Stimulated activated memory B cell treated with anti-CD40 and anti-IgM and Interleukin-4, amounts not matched to agents 10 μg/mL and 1 μg/mL and 100 μg/mL, for 72 hours (primary cell): ENCODE measurements at places on chromosomes 6 and 20.
A peak's percentile ranks its signal among the peaks of the same experiment; 100 is the strongest.

GRCh38 chr6:131768964-131769363, 38.9 kb upstream of the ENPP1 start:
- ATAC-seq, result no peak
- peaks cover 5% of the 10 kb centered on the region for H3K36me3 ChIP-seq
- H3K4me3 ChIP-seq, result no peak overlapping the region
- no peak overlapping the region for H3K27ac ChIP-seq
- peaks cover 24% of the 10 kb centered on the region for H3K27me3 ChIP-seq

DNA sequence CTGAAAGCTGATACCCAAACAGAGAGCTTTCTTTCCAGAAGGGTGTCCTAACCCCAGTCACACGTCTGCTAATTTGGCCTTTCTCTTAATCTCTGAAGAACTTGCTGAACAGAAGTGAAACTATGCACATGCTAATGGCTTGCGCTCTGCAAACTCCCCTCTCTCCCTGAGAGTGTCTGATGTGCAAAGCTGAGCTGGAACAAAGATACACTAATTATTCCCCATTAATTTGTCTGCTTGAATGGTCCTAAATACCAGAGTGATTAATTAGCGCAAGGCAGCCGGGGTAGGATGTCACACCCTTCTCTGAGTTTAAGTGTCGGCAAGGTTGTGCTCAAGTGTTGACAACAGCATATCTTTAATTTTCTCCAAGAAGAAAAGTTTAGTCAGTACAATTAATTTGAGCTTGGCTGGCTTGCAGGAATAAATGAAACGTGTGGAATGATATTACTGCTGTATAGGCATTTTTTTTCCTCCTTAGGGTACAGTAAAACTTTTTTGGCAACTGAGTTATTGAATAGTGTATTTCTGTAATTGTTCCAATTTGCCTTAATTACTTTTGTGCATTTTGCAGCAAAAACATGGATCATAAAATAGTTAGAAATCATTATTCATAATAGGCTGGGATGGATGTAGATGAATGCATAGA, 715.9 kb upstream of the POU3F2 start:
- no peak overlapping the region for H3K4me3 ChIP-seq
- no peak overlapping the region for H3K27ac ChIP-seq
- H3K36me3 ChIP-seq, result no peaks in the 10 kb centered on the region

DNA sequence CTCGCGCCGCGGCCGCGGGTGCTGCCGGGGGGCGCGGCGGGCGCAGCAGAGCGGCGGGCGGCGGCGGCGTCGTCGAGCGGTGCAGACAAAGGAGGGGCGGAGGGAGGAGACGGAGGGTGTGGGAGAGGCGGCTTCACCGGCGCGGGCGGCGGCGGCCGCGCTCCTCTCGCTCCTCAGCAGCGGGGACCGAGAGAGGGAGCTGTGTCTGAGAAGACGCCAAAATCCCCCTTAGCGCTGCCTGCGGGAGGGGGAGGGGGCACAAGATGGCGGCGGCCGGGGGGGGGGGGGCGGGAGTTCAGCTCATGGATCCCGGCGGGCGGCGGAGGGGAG, 296 bp downstream of the ADNP start:
- H3K27me3 ChIP-seq, result no peaks in the 10 kb centered on the region
- peak overlapping the region; percentile 85 for H3K4me3 ChIP-seq
- H3K27ac ChIP-seq, result peak overlapping the region; percentile 98
- peak; percentile 63 for ATAC-seq

GRCh38 chr6:166969390-166970002, 13.1 kb upstream of the RNASET2 start:
- ATAC-seq, result no peak
- H3K27ac ChIP-seq, result no peak overlapping the region
- H3K36me3 ChIP-seq, result peaks cover 8% of the 10 kb centered on the region
- H3K4me3 ChIP-seq, result no peak overlapping the region

DNA sequence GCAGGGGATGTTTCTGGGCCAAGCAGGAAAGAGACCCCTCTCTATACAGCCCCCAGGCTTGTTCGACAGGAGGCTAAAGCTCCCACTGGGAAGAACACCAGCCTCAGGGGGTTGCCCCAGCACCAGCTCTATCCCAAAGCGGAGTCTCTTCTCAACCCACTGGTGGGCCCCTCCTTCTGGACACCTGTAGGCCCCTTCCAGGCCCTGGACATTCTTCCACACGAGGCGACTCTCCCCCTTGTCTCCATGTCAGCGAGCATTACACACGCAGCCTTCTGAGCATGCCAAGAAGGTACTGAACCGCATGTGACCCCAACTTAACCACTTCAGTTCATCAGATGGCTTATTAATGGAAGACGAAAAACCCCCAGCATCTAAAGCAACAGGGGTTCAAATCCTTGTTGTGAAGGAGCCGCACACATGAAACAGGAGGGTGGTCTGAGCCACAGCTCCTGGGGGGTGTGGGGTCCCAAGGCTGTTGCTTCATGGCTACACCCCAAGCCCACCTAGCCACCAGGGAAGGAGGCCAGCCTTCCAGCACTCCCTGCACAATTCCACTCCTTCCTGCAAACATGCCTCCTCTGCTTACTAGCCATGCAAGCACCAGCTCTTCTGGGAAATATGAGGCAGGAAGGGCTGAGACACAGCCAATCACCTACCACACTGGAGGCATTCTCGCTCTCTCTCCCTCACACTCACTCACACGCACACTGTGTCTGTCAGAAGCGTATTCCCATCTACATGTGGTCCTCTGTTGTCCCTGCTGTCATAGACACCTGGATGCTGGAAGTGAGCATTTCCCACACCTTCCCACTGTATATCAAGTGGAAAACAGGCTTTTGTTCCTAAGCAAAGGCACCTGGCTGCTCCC, 104.5 kb downstream of the NOL4L start:
- H3K4me3 ChIP-seq, result no peak overlapping the region
- peaks cover 38% of the 10 kb centered on the region for H3K4me1 ChIP-seq
- no peak overlapping the region for H3K27ac ChIP-seq
- ATAC-seq, result no peak
- H3K36me3 ChIP-seq, result no peaks in the 10 kb centered on the region

DNA sequence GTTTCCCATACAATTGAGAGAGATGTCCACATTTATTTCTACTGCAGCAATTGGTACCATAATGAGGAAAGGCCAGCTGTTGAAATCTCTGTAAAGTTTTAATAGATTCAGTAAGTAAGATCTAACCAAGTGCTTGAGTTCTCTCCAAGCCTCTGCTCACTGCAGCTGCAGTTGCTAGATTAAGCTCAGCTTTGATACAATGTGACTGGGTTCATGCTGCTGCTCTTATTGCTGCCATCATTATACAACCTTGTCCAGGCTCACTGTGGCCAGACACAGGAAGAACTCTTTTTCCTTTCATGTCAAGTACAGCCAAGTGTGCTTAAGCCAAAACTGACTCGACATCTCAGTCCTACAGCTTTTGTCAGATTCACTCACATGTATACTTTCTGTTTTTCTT, 423.5 kb downstream of the GJA1 start:
- no peaks in the 10 kb centered on the region for H3K27me3 ChIP-seq
- no peaks in the 10 kb centered on the region for H3K36me3 ChIP-seq
- no peak for ATAC-seq
- H3K27ac ChIP-seq, result no peak overlapping the region

GRCh38 chr6:143457563-143458359, 7.2 kb downstream of the PEX3 start:
- H3K4me3 ChIP-seq, result no peak overlapping the region
- H3K27ac ChIP-seq, result no peak overlapping the region
- H3K4me1 ChIP-seq, result peaks cover 31% of the 10 kb centered on the region
- no peak for ATAC-seq

DNA sequence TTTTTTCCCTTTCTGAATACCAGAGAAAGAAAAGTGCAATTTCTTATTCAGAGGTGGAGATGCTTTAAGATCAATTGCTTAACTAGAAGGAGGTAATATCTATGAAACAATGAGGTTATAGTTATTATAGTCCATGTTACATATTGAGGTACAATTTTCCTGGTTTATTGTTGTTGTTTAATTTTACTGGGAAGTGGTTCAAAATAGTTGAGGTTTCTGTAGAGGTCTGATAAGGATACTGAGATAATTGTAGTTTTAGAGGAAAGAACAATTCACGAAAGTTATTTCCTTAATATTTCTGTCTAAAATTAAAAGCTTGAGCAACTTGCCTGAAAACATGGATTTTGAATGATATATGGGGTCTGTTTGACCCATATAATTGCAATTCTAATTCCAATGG, 51.4 kb downstream of the DOK5 start:
- no peak overlapping the region for H3K27ac ChIP-seq
- ATAC-seq, result no peak
- no peaks in the 10 kb centered on the region for H3K4me1 ChIP-seq
- no peak overlapping the region for H3K4me3 ChIP-seq
- no peaks in the 10 kb centered on the region for H3K36me3 ChIP-seq
- H3K27me3 ChIP-seq, result peaks cover 15% of the 10 kb centered on the region

- H3K27me3 ChIP-seq, result peaks cover 27% of the 10 kb centered on the region
- no peak overlapping the region for H3K27ac ChIP-seq
- no peak for ATAC-seq
- no peaks in the 10 kb centered on the region for H3K36me3 ChIP-seq
- H3K4me3 ChIP-seq, result no peak overlapping the region
- H3K4me1 ChIP-seq, result no peaks in the 10 kb centered on the region
Measured at GRCh38 chr6:18551228-18551627, 164.1 kb downstream of the RNF144B start.

- H3K27me3 ChIP-seq, result no peaks in the 10 kb centered on the region
- peaks cover 69% of the 10 kb centered on the region for H3K36me3 ChIP-seq
- peaks cover 33% of the 10 kb centered on the region for H3K4me1 ChIP-seq
- ATAC-seq, result no peak
- no peak overlapping the region for H3K4me3 ChIP-seq
- peak overlapping the region; percentile 75 for H3K27ac ChIP-seq
Measured at GRCh38 chr20:44495257-44495656, 19.6 kb downstream of the TTPAL start.

DNA sequence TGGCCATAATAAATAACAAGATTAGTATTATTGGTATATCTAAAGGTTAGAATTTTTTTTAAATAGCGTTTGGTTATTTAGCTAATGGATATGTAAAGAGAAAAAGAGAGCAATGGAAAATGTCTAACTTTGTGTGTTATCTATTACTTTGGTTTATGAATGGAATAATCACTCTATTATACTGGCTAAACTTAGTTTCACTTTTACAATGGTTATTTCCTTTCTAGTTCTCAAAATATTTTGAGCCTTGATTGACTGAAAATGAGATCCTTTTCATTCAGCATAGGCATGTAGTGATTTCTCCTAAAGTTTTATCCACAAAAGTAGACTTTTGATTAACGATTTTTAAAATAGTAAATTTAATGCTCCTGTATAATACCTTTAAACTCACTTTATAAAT, 51.6 kb upstream of the MLIP start:
- H3K27ac ChIP-seq, result no peak overlapping the region
- H3K4me1 ChIP-seq, result no peaks in the 10 kb centered on the region

DNA sequence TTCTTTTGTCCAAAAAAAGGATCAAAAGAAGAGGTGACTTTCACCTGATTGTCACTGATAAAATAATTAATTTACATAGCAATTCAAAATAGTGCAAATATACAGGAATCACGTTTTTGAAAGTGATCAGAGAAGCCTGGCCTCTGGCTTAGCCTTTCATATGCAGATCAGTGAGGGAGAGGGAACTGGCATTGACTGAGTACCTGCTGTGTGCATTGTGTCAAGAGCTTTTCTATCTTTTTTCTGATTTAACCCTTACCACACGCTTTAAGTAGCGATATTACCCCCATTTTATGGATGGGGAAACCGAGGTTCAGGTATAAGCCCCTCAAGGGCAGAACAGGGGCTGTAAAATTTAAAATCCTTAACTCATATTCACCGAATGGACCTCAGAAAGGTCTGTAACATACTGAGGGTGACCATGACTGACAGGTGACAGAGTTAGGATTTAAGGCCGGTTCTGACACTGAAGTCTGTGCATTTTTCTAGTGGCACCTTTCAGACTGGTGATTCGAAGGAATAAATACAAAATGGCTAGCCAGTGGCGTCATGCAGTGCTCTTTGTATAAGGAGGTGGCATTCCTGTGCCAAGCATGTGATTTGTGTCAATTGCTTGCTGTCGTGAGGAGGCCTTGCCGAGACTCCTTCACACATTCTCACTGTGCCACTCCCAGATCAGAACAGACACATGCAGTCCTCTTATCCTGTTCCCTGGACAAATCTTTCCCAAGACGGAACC, 310.2 kb downstream of the TSHZ2 start:
- H3K4me1 ChIP-seq, result no peaks in the 10 kb centered on the region
- H3K27ac ChIP-seq, result no peak overlapping the region
- H3K27me3 ChIP-seq, result no peaks in the 10 kb centered on the region
- no peak for ATAC-seq
- H3K36me3 ChIP-seq, result no peaks in the 10 kb centered on the region
- H3K4me3 ChIP-seq, result no peak overlapping the region

DNA sequence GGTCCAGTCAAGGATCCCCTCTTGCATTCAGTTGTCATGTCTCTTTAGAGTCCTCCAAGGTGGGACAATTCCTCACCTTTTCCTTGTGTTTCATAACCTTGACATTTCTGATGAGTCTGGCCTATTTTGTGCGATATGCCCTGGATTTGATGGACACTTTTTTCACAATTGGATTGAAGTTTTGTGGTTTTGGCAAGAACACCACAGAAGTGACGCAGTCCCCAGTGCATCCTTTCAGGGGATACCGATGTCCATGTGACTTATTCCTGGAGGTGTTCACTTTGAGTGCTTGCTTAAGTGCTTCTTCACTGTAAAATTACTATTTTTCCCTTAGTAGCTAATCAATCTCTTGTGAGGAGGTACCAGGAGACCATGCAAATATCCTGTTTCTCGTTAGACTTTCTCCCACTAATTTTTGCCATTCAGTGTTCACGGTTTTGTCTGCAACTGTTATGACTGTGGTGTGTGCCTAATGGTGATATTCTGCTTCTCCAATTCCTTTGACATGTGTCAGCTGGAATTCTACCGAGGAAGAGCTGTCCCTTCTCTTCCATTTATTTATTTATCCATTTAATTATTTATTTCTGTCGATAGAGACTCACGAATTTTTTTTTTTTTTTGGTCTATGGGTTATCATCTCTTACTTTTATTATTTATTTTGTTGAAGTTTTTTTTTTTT, 30.8 kb downstream of the BPIFB4 start:
- no peak overlapping the region for H3K4me3 ChIP-seq
- no peak for ATAC-seq
- no peaks in the 10 kb centered on the region for H3K4me1 ChIP-seq
- no peaks in the 10 kb centered on the region for H3K36me3 ChIP-seq
- H3K27ac ChIP-seq, result no peak overlapping the region

DNA sequence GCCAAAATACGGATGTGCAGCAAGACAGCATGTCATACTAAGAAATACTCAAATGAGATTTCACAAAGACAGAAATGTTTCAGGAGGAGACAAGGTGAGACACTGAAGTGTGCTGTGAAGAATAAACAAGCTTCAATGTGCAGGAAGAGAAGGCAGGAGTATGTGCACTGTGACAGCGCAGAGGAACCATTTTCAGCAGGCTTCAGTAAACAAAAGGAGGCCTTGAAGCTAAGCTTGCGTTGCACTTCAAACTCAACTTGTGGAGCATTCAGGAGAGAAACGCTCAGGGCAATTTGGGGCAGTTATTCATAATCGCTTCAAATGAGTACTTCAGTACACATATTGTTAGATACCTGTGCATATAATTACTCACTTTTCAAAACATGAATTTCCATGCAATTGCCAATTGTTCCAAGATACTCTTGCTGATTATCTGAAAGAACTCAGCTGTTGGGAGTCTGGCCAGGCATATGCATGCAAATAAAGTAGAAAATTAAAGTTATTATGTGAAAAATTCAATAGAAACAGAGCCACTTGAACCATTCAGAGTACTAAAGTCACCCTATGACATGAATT, 234.2 kb upstream of the OPRM1 start:
- no peak overlapping the region for H3K4me3 ChIP-seq
- ATAC-seq, result no peak
- no peaks in the 10 kb centered on the region for H3K36me3 ChIP-seq
- no peaks in the 10 kb centered on the region for H3K27me3 ChIP-seq
- H3K4me1 ChIP-seq, result no peaks in the 10 kb centered on the region
- H3K27ac ChIP-seq, result no peak overlapping the region
